Prostate gland (tissue), 2 donors: ENCODE measurements at places on chromosomes 13 and 19.

DNA sequence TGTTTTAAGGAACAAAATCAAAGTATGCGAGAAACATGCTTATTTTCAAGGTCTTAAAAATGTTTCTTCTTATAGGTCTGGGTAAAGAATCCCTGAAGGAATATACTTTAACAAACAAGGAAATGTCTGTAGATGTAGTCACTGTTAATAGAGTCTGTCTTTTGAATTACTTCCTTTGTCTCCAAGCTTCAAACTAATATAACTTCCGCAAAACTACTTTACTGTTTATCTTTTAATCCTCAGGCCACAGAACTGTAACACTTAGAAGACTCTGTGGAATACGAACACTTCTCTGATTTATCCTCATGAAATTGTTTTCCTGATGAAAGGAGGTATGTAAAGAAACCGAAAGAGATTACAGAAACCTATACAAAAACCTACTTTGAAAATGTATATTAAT lies 316.0 kb downstream of the PCDH9 start:
- H3K4me3 ChIP-seq = no peak overlapping the region
- no peaks in the 10 kb centered on the region for H3K4me1 ChIP-seq
- H3K36me3 ChIP-seq = no peaks in the 10 kb centered on the region
- H3K27ac ChIP-seq = no peak overlapping the region
- DNase-seq = no peak

- no peak for DNase-seq
- H3K4me1 ChIP-seq = no peaks in the 10 kb centered on the region
- H3K36me3 ChIP-seq = no peaks in the 10 kb centered on the region
- H3K27me3 ChIP-seq = no peaks in the 10 kb centered on the region
- no peak overlapping the region for H3K4me3 ChIP-seq
Observed at GRCh38 chr19:32165750-32166149, 179.7 kb upstream of the ZNF507 start.

GRCh38 chr13:99471221-99472121 lies 29.8 kb upstream of the TM9SF2 start:
- no peak overlapping the region for H3K27ac ChIP-seq
- no peak for DNase-seq
- no peaks in the 10 kb centered on the region for H3K36me3 ChIP-seq
- H3K4me3 ChIP-seq = no peak overlapping the region
- no peaks in the 10 kb centered on the region for H3K4me1 ChIP-seq
- no peaks in the 10 kb centered on the region for H3K27me3 ChIP-seq

DNA sequence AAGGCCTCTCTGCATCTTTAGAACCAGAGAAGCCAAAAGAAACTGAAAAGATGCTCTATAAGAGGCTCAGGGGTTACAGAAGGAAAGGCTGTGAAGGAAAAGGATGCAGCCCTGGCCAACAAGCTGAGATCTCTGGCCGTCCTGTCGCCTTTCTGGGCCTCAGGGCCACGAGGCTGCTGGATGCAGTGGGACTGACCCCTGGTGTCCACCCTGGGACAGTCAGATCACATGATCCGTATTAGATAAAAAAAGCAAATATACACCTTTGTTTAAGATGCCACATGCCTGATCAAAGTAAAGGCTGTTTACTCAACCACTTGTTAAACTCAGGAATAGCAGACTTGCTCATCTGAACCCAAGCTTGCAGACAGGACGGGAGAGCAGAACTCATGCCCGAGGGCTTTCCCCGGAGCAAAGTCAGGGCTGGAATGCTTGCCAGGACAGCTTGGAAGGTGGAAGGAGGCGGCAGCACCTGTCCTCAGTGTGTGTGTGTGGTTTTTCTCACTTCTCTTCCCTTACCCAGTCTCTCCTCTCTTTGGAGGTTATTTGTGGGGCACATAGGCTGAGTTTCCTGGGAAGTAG lies 206.5 kb upstream of the TSHZ3 start:
- no peaks in the 10 kb centered on the region for H3K36me3 ChIP-seq
- no peak overlapping the region for H3K27ac ChIP-seq
- H3K4me1 ChIP-seq = peaks cover 13% of the 10 kb centered on the region
- no peak overlapping the region for H3K4me3 ChIP-seq

- H3K4me3 ChIP-seq = no peak overlapping the region
- no peaks in the 10 kb centered on the region for H3K4me1 ChIP-seq
- no peaks in the 10 kb centered on the region for H3K36me3 ChIP-seq
- H3K27ac ChIP-seq = no peak overlapping the region
- H3K27me3 ChIP-seq = no peaks in the 10 kb centered on the region
- DNase-seq = no peak
Observed at GRCh38 chr13:22789027-22789593, 391.7 kb upstream of the SGCG start.

GRCh38 chr13:58478858-58479257 lies 847.3 kb downstream of the PCDH17 start:
- no peaks in the 10 kb centered on the region for H3K27me3 ChIP-seq
- H3K27ac ChIP-seq = no peak overlapping the region
- no peaks in the 10 kb centered on the region for H3K36me3 ChIP-seq
- no peaks in the 10 kb centered on the region for H3K4me1 ChIP-seq
- no peak for DNase-seq
- H3K4me3 ChIP-seq = no peak overlapping the region
